Activated CD4-positive, alpha-beta T cell treated with anti-CD3 and anti-CD28 coated beads, Interleukin-10, Interleukin-2, amounts not matched to agents 100 ng/mL and 50 ng/mL, durations not matched to agents 16 hours and 8 hours (primary cell): ENCODE measurements at places on chromosomes 13 and 19.

GRCh38 chr13:26831336-26831908, 70.8 kb upstream of the GPR12 start:
- DNase-seq = no peak

GRCh38 chr19:36436531-36436930, 18.1 kb upstream of the ZFP82 start:
- no peak for DNase-seq

GRCh38 chr19:28021259-28022185, 1191.4 kb downstream of the UQCRFS1 start:
- no peak for DNase-seq

GRCh38 chr13:22012686-22013085, 341.8 kb downstream of the FGF9 start:
- DNase-seq = no peak

GRCh38 chr19:35212241-35212640, 16.3 kb downstream of the FAM187B start:
- no peak for DNase-seq

GRCh38 chr13:99199541-99200431, 868 bp upstream of the UBAC2 start:
- no peak for DNase-seq

GRCh38 chr13:75319254-75319653, 162.7 kb downstream of the TBC1D4 start:
- peak; percentile 19 for DNase-seq

DNA sequence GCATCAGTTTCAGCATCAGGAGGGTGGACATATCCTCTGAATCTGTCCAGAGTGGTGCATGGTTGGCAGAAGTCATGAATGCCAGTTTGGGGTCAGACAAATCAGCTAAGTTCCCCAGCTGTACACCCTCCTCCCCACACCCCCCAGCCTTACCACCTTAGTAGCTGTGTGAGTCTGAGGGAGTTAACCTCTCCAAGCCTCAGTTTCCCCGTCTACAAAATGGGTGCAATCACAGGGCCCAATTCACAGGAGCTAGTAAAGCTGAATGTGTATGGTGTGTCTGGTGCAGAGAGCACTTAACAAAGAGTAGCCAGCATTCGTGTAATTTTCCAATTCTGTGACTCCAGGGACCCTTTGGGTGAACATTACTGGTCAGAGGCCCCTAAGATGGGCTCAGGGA, 13.4 kb upstream of the ZNF358 start:
- no peak for DNase-seq

- DNase-seq = peak; percentile 87
These were observed 130.5 kb downstream of the PAN3 start for GRCh38 chr13:28268800-28269223.

DNA sequence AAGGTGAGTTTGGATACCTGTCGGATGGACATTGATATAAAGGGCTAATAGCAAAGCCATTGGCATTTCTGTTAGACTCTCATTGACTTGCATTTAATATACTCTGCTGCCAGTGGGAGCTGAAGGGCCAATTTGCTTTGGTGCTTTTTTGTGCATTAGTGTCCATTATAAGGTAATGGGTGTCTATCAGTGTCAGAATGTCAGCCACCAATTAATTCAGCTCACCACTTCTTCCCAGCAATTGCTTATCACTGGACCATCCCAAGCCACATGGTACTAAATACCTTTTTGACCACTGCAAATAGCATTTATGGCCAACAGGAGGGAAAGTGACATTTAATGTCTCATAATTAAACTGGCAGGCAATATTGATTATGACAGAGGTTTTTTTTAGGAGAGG, 317.8 kb downstream of the TEX29 start:
- no peak for DNase-seq

DNA sequence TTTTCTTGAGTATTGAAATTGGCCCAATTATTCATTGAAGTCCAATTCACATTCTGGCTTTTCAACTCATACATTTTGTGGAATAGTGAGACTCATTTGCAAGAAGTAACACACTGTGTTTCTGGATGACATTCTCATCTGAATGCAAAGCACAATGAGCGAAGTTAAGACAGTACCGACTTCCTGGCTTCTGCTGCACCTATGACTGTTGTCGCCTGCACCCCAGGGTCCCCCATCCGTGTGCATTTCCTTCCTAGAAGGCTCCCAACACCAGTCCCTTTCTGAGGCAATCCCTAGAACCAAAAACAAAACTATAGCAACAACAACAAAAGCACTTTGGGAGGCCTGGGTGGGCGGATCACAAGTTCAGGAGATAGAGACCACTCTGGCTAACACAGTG, 183.3 kb downstream of the SHISA2 start:
- DNase-seq = no peak

DNA sequence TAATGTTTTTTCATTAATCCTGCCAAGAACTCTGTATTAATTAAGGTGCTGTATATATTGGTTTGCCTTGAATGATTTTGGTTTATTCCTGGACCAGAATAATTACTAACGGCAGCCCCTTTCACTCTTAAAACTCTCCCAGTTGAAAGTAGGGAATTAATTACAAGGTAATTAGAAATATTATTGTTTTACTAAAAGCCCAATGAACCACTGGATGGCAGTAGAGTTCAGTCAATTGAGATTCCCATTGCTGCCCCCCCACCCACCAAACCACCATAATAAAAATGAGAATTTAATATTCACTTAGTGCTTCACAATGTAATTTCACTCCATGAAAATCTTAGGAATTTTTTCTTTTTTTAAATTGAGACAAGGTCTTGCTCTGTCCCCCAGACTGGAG, 13.7 kb downstream of the WBP4 start:
- DNase-seq = peak; percentile 19

GRCh38 chr19:46931202-46931601, 70.4 kb downstream of the ARHGAP35 start:
- DNase-seq = no peak

- no peak for DNase-seq
These were observed 23.4 kb downstream of the TMEM255B start for GRCh38 chr13:113782472-113782871.

DNA sequence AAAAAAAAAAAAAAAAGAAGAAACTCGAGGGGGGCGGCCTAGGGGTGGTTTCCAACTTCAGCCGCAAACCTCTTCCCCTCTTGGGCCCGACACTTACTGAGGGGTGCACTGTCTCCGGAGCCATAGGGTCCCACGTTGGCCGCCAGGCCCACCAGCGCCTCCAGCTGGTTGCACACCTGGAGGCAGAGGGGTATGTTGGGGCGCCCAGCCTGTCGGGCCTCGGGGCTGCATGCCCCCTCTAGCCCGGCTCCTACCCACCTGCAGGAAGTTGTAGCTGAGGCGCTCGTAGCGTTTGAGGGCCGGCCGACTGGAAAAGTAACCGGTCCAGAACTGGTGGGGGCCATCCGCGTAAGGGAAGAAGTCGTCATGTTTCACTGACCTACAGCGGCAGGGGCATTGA, 8.6 kb downstream of the MAN2B1 start:
- no peak for DNase-seq

GRCh38 chr13:66225072-66225471, 1005.1 kb downstream of the PCDH9 start:
- DNase-seq = no peak

DNA sequence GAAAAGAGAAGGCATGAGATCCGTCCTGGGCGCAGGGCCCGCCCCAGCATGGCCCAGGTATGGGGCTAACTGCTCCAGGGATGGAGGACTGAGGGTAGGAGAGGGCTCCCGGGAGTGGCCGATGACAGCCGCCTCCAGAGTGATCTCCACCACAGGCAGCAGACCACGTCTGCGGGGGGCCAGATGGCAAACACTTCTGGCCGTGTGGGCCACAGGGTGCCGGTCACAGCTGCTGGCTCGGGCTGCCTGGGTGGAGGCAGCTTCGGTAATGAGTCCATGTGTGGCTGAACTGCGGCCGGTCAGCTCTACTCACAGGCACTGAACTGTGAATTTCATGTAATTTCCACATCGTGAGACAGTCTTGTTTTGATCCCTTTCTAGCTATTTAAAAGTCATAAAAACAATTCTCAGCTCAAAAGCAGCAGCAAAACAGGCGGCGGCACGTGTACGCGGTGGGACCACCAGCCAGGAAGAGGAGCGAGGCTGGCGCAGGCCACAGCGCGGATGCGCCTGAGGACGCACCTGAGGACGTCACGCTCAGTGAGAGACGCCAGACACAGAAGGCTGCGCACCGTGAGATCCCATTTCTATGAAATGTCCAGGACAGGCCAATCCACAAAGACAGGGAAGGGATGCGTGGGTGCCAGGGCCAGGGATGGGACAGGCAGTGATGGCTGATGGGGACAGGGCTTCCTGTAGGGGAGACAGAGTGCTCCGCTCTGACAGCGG, 4.0 kb downstream of the LSM7 start:
- no peak for DNase-seq

GRCh38 chr19:3467437-3468198, 12.7 kb downstream of the SMIM24 start:
- no peak for DNase-seq

DNA sequence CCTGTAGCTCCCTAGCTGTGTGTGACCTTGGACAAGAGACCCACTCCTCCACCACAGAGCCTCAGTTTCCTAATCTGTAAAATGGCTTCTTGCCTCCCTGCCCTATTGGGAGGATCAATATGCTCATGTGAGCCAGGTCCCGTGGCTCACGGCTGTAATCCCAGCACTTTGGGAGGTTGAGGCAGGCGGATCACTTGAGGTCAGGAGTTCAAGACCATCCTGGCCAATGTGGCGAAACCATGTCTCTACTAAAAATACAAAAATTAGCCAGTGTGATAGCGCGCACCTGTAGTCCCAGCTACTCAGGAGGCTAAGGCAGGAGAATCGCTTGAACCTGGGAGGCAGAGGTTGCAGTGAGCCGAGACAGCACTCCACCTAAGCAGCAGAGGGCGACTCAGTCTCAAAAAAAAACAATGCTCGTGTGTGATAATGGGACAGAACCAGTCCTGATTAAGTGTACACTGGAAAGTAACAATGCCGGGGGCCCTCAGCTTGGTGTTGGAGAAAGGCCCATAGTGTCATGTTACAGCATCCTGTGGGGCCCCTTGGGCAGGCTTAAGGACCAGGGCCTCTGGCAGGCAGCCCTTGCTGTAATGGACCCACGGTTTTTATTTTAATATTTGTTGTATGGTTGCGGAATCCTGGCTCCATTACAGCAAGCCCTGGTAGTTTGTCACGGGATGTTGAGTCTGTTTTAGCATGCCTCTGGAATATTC, 6.8 kb downstream of the RPS11 start:
- DNase-seq = peak; percentile 57

GRCh38 chr19:28363254-28363653, 849.7 kb downstream of the UQCRFS1 start:
- no peak for DNase-seq

DNA sequence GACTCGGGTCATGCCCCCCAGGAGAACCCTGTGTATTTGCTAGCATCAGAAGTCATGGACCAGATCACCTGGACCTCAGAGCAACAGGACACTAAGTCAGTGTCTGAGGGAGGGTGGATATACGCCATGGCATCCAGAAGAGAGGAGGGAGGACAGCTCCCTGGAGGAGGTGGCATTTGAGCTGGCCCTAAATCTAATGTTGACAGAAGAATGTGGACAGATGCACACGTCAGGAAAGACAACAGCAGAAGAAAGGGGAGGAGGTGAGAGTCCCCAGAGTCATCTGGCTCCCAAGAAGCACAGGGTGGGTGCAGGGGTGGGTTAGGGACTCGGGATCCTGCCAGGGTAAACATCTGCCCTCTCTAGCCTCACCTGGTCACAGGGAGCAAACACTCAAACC, 24.5 kb upstream of the CCNE1 start:
- DNase-seq = no peak

DNA sequence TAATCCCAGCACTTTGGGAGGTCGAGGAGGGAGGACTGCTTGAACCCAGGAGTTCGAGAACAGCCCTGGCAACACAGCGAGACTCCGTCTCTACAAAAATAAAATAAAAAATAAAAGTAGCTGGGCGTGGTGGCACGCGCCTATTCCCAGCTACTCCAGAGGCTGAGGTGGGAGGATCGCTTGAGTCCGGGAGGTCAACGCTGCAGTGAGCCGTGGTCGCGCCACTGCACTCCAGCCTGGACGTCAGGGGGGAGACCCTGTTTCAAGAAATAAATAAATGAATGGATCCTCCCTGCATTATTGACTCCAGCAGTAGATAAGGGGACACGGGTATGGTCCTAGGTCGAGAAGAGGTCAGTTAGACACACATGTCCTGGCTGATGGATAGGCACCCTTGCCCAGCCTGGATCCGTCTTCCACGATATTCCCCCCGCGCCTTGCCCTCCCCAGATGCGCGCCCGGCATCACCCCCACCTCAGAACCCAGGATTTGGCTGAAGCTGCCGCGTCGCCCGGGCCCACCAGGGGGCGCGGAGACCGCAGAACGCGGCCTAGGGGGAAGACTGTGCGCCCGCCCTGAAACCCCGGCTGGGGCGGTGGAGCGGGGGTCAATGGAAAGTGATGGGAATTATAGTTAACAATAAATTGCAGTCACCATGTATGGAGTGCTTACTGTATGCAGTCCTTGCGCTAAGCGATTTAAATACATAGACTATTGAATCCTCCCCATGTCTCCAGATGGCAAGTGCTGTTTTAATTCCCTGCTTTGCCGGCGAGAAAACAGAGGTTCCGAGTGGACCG, 2.1 kb upstream of the HOOK2 start:
- peak; percentile 89 for DNase-seq

- no peak for DNase-seq
These were observed 12.7 kb downstream of the LAIR1 start for GRCh38 chr19:54352041-54352440.

DNA sequence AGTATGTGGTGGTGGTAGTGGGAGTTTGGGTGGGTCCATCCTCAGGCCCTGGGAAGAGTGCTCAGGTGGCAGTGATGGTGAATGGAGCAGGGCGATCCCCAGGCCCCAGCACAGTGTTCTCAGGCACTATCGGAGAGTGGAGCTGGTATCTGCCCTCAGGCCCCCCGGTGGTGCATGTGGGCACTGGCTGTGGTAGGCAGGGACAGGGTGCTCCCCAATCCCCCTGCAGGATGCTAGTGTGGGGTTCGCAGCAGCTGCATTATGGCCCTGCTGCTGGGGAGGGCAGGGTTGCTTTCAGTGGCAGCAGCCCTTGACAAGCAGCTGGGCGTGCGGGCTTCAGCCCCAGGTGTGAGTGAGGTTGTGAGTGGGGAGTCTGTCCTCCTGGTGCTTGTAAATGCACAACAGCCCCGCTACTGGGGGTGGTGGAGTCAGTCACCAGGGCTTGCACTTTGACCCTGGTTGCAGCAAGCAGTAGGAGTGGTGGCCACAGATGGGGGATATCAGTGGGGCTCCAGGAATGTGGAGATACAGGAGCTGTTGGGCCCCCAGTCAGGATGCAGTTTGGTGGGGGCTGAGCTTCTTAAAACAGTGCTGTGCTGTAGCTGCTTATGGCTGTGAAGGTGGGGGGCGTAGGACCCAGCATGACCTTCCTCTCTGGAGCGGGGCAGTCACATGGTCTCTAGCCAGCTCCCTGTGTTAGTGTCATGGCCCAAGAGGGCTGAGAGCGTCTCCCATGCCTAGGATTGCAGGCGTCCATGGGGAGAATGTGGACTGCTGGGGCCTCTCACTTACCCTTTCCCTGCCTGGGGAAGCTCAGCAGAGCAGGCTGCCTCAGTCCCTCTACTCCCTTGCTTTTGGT, 38.7 kb upstream of the ARHGEF7 start:
- no peak for DNase-seq

- DNase-seq = no peak
These were observed 231.7 kb downstream of the MZT1 start for GRCh38 chr13:72495681-72496080.

- DNase-seq = no peak
These were observed 55.8 kb downstream of the ZNF93 start for GRCh38 chr19:19956434-19957075.

GRCh38 chr13:89923736-89924135, 1423.8 kb upstream of the MIR17HG start:
- DNase-seq = no peak

- no peak for DNase-seq
These were observed 19.4 kb downstream of the DYRK1B start for GRCh38 chr19:39814595-39814994.

GRCh38 chr19:17576758-17577456, 21.5 kb downstream of the COLGALT1 start:
- peak; percentile 37 for DNase-seq
